ENCODE measurements at places on chromosomes 3 and 15. TPM values are rescaled to one million over a fixed set of nuclear protein-coding genes. Genes with fewer than 3 reads are reported as not detected.

- DNase-seq = no peak
Observed at GRCh38 chr15:59105854-59106253, 908 bp downstream of the CCNB2 start.

DNA sequence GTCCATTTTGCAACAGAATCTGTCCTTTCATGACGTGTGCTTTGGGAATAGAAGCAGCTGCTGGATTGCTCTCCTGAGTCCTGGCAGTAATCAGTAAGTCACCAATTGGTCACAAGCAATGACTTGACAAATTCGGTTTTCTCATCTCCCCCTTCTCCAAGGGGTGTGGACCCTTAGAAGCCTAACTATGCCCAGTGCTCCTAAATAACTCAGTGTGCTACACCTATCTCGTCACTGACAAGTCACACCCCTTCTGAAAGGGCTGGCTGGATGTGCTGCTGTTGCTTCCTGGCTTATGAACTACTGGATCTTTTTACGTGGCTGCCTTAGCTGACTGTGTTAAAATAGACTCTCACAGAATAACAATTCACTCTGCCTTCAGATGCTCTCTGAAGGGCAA, 1351.5 kb downstream of the ZPLD1 start:
- no peak for DNase-seq

GRCh38 chr15:52306270-52306669, 10.7 kb upstream of the MYO5C start:
- DNase-seq = no peak

DNA sequence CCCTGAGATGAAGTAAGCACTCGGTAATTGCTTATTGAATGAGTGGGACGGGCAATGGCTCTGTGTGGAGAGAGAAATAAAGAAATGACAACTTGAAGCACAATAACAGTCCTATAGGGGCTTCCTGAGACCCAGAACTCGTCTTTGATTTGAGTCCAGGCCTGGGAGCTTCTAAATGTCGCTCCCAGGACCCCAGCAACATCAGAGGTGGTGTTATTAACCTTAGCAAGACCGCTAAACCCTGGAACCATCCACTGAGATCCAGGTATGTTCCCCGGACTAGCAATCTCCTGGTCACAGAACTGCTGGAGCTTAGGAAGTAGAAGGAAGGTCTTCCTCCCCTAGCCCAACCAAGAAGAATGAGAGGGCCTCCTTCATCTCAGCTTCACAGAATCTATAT, 160.0 kb downstream of the MINAR1 start:
- DNase-seq = no peak

BFSP2 gene
- not detected for total RNA-seq

DNA sequence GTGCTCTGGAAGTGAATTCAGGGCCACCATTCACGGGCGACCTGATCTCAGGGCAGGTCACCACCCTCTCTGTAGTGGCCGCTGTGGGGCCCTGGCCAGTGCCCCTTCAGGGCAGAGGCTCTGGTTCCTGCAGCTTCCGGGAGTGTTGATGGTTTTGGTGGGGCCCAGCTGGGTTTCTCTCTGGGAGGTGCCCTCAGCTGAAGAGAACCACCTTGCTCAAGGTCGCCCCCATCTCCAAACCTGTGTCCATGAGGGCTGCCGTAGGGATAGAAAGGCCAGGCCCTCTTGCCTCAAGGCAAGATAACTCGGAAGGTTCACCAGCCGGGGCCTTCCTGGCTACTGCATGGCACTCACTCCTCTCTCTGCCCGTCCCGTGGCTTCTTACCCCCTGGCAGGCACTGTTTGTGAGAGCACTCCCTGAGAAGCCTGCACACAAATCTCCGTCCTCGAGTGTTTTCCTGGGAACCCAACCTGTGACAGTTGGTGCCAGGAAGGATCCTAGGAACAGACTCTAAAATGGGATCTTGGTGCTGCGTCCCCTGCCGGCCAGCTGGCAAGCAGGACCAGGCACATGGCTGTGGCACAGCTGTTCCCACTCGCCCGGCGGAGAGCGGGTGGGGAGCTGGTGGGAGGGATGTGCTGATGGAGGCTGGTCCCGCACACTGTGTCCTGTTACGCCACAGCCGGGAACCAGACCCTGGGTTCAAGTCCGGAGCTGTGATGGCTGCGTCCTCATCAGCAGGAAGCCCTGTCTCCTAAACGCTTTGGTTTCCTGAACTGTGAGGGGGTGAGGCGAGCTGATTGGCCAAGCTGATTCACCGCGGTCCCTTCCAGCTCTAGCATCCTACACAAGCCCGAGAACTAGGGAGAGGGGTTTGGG, 23.2 kb upstream of the PIGZ start:
- peak; percentile 64 for DNase-seq

MEX3B gene
- total RNA-seq = 2.2 TPM

TM6SF1 gene
- 2.6 TPM for total RNA-seq

SOX14 gene
- total RNA-seq = not detected

DNA sequence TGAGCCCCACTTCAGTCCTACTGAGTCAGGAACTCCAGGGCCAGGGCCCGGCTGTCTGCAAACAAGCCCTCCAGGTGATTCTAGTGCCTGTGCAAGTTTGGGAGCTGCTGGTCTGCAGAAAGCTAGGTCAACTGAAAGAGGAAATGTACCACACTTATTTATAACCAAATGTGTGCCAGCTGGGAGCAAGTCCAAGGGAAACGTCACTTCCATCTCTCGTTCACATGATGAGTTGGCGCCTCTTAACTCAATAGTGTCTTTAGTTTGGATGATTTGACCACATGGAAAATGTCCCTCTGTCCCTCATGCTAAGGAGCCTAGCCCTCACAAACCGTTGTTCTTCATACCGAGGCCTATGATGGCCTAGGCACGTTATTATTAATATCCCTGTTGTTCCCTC, 43.2 kb downstream of the GOLGA8S start:
- peak; percentile 19 for DNase-seq

DNA sequence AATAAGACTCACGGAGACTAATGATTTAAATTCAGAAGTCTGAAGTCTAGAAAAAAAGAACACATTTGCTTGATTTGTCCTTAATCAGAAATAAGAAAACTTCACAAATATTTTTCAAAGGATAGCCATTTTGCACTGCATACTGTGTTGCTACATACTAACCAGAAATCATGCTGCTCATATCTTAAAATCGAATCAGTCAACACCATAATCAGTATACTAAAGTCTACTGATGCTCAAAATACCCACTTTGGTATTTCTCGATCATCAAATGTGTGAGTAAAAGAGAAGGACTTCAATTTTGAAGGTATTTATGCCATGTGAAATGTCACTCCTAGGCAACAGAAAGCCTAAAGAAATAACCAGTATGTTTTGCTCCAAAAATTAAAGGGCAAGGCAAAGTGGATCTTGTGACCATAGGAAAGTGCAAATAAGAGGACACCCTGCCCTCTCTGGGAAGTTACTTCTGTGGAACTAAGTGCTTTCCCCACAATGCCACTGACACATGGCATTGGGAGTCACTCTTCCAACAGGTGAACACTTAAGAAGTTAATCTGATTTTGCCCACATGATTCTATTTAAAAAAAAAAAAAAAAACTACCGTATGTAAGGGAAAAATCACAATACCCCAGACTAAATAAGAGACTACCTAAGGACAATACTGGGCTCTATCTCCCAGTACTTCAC, 2.7 kb downstream of the LRIG1 start:
- no peak for DNase-seq

DNA sequence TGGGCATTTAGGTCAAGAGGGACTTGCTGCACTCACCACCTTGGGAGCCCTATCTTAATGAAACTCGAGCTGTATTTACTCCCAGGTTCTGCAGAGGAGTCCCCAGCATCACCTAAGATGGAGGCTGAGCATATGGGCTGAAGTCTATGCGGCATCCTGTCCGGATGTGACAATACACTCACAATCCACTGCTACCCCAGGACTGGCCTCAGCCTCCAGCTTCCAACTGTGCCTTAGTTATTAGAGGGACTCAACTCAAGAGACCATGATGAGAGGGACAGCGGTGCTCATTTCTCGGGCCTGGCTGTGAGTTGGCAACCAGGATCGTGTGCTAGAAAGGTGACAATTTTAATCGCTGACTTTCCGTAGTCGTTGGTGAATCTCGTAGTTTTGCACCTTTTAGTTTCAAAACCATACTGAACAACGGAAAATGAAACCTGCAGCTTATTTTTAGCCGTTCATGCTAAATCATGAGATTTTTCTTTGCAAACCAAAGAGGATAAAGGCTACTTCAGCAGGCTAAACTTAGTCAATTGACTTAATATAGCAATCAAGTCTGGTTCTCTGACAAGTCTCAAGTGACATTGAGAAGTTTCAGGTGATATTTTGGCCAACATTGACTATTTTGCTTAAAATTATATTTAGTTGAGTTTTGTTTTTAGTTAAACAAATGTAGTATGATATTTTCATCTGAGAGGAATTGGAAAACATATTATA, 11.1 kb downstream of the ZBTB38 start:
- no peak for DNase-seq

- DNase-seq = no peak
Observed at GRCh38 chr3:195904368-195904767, 4.0 kb downstream of the TNK2 start.

DNA sequence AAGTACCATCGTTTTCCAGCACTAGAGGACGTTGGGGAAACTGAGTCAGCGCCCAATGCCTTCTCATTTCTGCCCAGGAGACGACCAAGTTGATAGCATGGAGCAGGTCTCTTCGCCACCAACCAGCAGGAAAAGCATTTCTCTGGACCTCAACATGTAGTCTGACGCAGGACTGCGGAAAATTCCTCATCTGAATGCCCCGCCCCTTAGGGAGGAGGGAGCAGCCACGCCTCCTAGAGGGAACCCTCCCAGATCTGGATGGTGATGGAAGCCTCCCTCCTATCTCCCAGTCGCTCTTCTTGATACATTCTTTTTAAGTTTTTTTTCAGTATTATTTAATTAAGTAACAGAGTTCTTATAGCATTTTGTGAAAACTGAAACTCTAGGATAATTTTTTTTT, 17.4 kb upstream of the MINDY4B start:
- DNase-seq = no peak

DNA sequence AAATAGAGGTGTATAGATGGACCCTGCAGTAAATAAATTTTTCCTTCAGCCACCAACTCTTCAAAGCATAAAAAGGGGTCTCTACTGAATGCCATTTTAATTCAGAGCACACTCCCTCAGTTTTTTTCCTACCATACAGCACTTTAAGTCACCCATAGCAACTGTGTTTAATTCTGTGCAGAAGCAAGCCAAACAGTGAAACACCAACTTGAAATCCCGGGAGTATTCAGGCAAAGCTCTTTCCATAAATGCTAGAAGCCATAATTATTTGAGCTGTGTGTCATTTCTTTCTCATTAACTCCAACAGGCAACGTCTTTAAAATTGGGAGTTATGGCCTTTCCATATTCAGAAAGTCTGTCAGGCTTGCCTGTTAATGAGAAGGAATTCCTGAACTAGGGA, 562.1 kb downstream of the GRM7 start:
- no peak for DNase-seq

GRCh38 chr3:128415200-128415772, 51.4 kb downstream of the DNAJB8 start:
- DNase-seq = no peak

- no peak for DNase-seq
Observed at GRCh38 chr15:40053079-40053830, 14.3 kb upstream of the SRP14 start.

DNA sequence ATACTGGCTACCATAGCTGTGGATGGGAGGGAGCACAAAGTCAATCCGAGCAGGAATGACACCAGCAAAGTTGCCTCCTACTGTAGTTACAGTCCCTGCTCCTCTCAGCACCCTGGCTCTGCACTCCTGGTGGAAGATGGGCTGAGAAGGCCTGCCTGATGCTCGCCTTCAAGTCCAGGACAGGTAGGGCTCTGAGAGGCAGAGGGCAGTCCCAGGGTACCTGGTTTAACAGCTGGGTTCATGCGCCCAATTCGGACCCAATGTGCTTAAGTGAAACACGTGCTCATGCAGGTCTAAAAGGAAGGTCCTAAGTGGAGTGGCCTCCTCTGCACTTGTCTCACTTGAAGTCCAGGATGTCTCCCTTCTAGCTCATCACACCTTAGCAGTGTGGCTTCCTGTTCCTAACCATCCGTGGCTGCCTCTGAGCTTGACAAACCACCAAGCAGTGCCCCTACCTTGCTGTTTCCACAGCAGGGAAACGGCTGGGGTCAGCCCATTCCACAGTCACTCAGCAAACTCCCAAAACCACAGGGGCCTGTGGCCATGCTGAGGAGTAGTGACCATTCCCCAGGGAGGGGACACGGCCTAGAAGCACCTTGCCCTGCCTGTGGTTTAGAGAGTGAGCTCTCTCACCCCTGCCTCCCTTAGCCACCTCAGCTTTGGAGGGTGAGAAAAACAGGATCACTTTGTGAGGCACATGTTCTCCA, 3.9 kb upstream of the MUSTN1 start:
- DNase-seq = peak; percentile 23

DNA sequence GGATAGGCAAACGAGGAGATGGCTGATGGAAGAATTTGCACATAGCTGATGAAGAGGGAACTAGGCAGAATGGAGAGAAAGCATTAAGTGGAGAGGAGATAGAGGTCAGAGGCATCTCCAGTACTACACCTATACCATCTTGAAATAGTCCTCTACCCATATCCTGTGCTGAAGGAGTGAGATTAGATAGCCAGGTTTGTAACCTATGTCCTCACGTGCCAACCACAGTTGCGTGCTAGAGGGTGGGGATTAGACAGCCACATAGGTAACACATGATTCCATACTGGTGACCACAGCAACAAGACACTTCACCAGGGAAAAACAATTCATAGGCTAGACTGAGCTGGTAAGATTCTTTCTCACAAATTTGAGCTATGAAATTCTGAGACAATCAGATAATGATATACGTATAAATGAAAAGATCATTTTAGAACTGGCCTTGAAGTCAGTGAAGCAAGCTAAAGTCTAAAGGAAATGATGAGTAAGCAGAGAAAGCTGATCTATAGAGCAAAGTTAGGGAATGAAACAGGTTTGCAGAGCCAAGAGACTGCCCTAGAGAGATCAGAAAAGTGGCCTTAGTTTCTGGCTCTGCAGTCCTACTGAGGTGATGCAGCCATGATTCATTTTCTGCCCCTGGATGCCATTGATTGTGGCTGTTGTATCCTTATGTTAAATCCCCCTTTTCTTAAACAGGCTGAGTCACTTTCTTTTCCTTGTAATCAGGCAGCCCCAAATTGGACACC, 17.7 kb downstream of the MYNN start:
- DNase-seq = no peak

CCNL1 gene
- total RNA-seq = 55.9 TPM

RNF111 gene
- total RNA-seq = 29.1 TPM

MGLL gene
- total RNA-seq = 77.9 TPM

CAMK2N2 gene
- total RNA-seq = not detected

DUOXA2 gene
- total RNA-seq = not detected

Data from heart left ventricle (tissue), 16 donors.